Activated CD8-positive, alpha-beta memory T cell treated with anti-CD3 and anti-CD28 coated beads for 4 hours (primary cell): ENCODE measurements at places on chromosomes 1 and 21.

DNA sequence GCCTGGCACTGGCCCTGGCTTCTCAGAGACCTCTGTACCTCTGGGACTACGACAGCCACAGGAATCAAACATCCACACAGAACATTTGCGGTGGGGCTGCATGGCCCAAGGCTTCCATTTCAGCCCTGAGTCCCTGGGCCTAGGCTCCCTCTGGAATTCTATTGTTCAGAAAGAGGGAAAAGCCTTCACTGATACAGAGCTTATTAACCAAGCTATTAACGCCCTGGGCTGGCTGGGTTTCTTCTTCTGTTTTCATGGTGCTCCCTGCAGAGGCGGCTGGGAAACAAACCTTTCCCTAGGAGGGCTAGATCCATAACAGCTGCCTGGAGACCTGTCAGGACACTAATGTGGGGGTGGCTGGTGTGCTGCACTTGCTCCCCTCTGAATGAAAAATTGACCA lies 88.2 kb downstream of the KAZN start:
- no peak for DNase-seq

- no peak for DNase-seq
Observed at GRCh38 chr1:165542015-165542631, 1.7 kb upstream of the LRRC52 start.

GRCh38 chr1:113031171-113031933 lies 41.6 kb upstream of the LRIG2 start:
- DNase-seq: no peak

GRCh38 chr1:54108156-54108555 lies 44.6 kb downstream of the CDCP2 start:
- no peak for DNase-seq
